ENCODE measurements at places on chromosomes 11 and 22. TPM values are rescaled to one million over a fixed set of nuclear protein-coding genes. Genes with fewer than 3 reads are reported as not detected.

DNA sequence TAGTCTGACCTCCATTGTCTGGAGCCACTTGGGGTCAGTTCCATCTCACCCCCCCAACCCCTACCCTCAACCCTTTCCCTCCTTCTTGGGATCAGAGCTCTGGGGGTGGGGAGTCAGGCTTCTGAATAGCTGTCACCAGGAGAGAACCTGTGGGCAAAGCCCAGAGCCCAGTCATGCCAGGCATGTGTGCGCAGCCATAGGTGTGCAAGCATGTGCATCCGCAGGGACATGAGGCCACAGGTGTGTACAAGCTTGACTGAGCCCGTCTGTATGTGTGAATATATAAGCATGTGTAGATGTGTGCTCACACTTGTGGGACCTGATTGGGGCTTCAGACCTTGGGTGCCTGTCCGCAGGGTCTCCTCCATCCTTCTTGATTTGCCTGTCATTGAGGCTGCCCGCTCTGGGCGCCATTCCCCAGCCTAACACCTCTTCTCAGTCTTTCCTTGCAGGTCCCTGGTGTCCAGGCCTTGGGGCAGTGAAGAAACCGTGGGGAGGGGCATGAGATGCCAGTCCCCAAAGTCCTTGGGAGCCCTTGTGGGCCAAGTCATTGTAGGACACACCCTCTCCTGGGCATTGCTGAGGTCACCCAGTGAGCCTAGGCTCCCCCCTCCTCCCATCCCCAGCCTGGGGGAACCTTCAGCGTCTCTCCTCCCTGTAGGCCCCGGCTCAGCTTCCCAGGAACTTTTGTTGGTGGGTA is 9.0 kb downstream of the ATG16L2 start:
- H3K27me3 ChIP-seq = no peaks in the 10 kb centered on the region
- H3K36me3 ChIP-seq = peaks cover 14% of the 10 kb centered on the region
- peak overlapping the region; percentile 57 for H3K4me3 ChIP-seq
- H3K27ac ChIP-seq = no peak overlapping the region

- H3K4me1 ChIP-seq = no peaks in the 10 kb centered on the region
- H3K27ac ChIP-seq = no peak overlapping the region
- no peak overlapping the region for H3K4me3 ChIP-seq
- H3K36me3 ChIP-seq = no peaks in the 10 kb centered on the region
- no peaks in the 10 kb centered on the region for H3K27me3 ChIP-seq
Measured at GRCh38 chr22:45903355-45904135, 73.4 kb downstream of the WNT7B start.

The UPK3A gene
- total RNA-seq = not detected

DNA sequence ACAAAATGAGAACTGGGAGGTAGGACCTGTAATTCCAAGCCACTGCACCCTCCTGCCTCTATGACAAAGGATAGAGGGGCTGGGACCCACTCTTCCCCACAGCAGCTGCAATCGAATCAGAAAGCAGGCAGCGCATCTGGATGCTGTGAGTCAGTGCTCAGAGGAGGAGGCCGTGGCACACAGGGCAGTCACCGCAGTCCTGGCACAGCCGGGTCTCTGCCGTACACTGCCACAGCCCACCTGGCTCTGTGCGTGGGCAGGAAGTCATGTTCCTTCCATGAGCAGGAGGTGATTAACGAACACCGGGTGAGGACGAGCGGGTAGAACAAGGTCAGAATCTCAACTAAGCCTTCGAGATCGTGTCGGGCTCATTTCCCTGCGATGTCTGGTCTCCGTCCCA is 30.2 kb upstream of the PPFIA1 start:
- H3K4me1 ChIP-seq = no peaks in the 10 kb centered on the region
- no peak overlapping the region for H3K27ac ChIP-seq
- no peaks in the 10 kb centered on the region for H3K27me3 ChIP-seq

GRCh38 chr11:64476881-64477280 is 114.1 kb upstream of the SLC22A12 start:
- H3K36me3 ChIP-seq = no peaks in the 10 kb centered on the region
- H3K27me3 ChIP-seq = no peaks in the 10 kb centered on the region
- H3K4me1 ChIP-seq = no peaks in the 10 kb centered on the region
- H3K4me3 ChIP-seq = no peak overlapping the region

The HOATZ gene
- not detected for total RNA-seq

GRCh38 chr11:1628506-1629325 is 859 bp upstream of the KRTAP5-5 start:
- H3K36me3 ChIP-seq = no peaks in the 10 kb centered on the region
- DNase-seq = peak; percentile 84
- no peaks in the 10 kb centered on the region for H3K27me3 ChIP-seq
- no peaks in the 10 kb centered on the region for H3K4me1 ChIP-seq

The LRP4 gene
- total RNA-seq = 11.6 TPM

The OR51D1 gene
- not detected for total RNA-seq

DNA sequence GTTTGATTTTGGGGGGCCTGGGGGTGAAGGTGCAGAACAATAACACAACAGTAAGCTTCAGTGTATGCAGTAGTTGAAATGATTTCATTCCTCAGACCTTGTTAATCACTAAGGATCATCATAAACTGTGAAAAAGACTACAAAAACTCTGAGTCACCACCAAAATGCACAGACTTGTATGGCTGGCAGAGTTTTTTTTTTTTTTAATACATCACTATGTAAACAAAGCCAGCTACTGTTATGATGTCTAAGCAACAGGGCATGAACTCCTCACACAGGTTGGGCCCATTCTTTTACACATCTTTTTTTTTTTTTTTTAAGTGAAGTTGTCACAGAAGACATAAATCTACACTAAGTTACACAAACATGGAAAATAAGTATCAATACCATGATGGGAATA is 311.9 kb downstream of the GUCY1A2 start:
- H3K4me3 ChIP-seq = no peak overlapping the region
- no peaks in the 10 kb centered on the region for H3K27me3 ChIP-seq
- no peaks in the 10 kb centered on the region for H3K4me1 ChIP-seq
